Muscle of leg (tissue), 16 donors: ENCODE measurements at places on chromosomes 1 and 21. TPM values are rescaled to one million over a fixed set of nuclear protein-coding genes. Genes with fewer than 3 reads are reported as not detected.
A peak's percentile ranks its signal among the peaks of the same experiment; 100 is the strongest.

DNA sequence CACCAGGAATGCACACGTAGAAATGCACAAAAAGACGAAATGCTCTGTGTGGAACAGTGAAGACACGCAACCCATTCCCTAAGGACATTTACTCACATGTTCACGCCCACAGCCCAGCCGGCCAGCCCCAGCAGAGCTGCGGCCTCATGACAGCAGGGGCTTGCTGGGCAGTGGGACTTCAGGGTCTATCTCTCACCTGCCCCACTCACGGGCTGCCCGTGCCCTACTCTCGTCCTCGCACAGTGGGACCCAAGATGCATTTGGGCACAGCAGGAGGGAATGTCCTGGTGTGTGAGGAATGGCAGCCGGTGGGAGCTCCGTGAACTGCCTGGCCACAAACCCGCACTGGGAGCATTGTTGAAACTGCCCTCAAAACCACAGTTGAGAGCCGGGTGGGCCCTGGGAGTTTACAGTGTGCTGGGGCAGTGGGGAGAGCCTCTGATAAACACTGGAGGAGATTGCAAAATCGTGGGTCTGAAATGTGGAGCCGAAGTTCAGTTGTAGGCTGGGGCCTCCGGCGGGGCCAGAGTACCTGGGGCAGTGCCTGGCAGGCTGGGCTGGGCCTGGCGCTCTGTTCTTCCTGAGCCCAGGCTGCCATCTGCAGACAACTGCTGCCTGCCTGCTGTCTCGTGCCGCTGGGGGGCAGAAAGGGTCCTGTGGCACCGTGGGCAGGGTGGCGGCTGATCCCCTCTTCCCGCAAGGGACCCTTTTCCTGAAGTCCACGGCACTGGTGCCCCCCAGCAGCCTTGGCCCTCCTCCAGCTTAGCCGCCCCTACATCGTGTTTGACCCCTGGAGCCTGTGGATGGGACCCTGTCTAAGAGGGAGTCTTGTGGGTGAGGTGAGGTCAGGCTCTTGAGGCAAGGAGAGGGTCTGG lies 20.7 kb upstream of the POFUT2 start:
- DNase-seq, result no peak

DNA sequence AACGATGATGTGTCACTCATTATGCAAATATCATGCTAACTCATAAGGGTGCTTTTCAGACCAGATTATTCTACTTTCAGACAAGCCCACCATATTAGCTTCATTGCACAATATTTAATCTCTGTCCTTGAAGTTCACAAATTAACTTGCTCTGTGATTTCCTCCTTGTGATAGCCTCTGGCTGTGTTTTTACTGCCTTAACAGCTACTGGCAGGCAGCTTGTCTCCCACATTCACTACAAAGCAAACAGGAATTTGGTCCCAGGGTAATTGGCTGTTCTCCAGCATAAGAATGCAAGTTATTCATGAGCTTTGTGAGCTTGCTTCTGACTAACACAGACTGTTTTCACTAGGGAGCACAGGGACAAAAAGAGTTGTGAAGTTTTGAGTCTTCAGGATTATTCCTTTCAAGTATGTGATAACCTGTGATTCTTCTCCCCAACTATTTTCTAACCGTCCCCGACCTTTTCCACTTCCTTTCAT lies 87.9 kb upstream of the HMCN1 start:
- DNase-seq, result peak; percentile 87

GRCh38 chr1:205593532-205593931 lies 38.3 kb downstream of the ELK4 start:
- no peak for DNase-seq

DNA sequence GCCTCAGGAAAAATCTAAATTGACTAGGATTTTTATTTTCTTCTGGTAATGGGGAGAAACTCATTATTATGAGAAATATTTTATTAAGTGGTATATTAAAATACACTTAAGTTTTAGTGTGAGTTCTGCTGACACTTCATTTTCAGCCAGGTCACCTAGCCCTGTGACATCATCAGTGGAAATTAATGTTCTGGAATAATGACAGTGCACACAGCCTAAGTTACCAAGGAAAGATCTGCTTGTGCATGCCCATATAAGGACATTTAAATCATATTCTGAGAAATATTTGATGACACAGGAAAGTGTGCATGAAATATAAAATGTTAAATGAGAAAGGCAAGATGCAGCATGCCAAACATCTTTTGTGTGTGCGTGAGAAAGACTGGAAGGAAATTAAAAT lies 102.0 kb downstream of the KIF14 start:
- no peak for DNase-seq

- no peak for DNase-seq
These were observed 84.5 kb downstream of the GLIS1 start for GRCh38 chr1:53654216-53655210.

DNA sequence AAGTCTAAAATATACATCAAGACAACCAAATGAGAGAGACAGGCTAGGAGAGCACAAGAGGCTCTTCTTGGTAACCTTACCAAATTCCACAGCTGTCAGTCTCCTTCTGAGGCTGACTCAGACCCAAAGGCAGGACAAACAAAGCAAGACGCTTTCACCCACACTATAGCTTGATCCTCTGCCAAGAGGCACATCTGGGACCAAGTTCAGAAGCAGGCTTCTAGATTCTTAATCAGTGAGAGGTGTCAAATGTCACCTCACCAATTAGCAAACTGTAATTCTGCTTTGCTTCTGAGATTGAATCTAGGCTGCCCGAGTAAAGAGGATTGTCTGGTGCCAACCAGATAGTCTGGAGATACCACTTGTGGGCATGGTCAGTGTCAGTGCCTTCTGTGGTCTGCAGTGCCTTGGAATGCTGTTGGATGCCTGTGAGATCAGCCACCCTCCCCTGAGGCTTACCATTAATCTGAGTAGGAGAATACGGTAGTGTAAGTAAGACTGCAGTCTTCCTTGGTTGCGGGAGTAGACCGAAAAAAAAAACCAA lies 151.0 kb downstream of the FMN2 start:
- no peak for DNase-seq

FCGR3B gene
- total RNA-seq, result 0.13 TPM
